ENCODE measurements at places on chromosomes 1 and 21.
A peak's percentile ranks its signal among the peaks of the same experiment; 100 is the strongest.

DNA sequence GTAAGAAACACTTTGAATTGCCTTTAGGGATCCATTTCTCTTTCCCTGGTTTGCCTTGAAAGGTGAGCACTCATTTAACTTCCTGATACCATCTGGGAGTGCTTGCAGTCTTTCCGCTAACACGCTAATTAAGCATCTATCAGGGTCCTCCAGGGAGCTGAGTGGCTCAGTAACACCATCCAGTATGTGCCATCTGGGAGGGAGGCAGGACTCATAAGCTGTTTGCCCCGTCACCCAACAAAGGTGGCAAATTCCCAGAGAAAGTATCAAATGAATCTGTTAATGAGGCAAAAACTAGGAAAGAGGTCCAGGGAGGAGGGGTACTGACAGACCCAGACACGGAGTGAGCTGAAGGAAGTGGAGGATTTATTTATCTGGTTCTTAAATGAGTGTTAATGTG is 430.9 kb downstream of the HLX start:
- no peak for DNase-seq

DNA sequence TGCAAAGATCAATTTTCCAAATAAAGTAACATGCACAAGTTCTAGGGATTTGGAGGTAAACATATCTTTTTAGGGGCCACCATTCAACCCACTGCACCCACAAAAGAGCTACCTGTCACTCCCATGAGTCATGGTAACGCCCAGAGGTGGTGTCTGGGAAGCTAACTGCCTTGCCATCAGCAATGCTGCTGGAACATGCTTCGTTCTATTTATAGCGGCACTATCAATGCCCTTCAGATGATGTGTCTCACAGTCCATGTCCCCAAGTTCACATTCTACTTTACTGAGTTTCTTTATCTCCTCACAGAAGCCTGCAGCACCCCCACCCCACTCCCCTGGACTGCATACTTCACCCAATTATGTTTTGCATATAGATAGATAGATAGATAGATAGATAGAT is 95.4 kb downstream of the LPAR3 start:
- DNase-seq, result no peak

DNA sequence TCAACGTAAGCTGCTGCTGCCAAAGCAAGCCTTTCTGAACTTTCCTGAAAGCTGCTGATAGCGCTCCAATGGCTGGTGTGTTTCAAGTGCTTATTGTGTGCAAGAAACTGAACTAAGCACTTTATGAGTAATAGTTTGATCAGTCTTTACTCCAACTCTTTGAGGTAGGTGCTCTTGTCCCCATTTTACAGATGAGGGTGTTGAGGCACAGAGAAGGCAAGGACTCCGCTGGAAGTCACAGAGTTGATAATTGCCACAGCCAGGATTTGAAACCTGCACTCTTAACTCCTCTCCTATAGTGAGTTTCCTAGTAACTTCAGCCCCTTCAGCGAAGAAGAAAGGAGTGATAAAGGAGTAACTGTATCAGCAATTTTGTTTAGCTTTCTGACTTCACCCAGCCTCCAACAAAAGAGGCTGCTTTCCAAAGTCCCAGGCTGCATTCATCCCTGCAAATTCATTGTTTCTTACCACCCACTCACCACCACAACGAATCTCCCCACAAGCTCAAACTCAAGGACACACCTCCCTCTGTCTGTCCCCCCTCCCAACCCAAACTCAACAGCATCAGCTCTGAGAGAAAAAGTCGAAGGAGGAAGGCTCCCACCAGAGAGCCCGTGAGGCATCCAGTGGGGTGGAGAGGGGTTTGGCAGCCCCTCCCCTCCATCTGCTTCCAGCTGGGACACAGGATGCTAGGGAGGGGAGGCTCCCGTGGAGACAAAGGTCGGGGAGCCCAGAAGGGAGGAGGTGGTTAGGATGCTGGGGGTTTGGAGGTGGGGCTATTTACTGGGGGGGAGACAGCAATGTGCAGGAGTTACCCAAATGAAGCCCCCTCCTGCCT is 139.6 kb downstream of the NAV1 start:
- no peak for DNase-seq

- no peak for DNase-seq
Observed at GRCh38 chr1:41950820-41951219, 32.1 kb upstream of the HIVEP3 start.

- peak; percentile 21 for DNase-seq
Observed at GRCh38 chr1:96722161-96722922, 758 bp downstream of the PTBP2 start.

DNA sequence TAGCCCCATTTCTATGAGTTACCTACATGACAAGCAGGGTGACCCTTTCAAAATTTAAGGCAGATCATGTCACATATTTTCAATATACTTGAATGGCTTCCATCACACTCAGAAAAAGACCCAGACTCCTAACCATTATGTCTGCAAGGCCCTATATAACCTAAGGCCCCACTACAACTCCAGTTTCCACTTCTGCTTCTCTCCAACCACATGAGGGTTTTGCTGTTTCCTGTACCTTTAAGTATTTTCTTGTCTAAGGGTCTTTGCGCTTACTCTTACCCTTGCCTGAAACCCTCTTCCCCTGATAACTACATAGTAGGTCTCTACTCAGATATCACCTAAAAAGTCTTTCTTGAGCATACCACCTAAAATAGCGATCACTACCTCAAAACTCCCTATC is 46.1 kb downstream of the SGIP1 start:
- DNase-seq, result no peak

DNA sequence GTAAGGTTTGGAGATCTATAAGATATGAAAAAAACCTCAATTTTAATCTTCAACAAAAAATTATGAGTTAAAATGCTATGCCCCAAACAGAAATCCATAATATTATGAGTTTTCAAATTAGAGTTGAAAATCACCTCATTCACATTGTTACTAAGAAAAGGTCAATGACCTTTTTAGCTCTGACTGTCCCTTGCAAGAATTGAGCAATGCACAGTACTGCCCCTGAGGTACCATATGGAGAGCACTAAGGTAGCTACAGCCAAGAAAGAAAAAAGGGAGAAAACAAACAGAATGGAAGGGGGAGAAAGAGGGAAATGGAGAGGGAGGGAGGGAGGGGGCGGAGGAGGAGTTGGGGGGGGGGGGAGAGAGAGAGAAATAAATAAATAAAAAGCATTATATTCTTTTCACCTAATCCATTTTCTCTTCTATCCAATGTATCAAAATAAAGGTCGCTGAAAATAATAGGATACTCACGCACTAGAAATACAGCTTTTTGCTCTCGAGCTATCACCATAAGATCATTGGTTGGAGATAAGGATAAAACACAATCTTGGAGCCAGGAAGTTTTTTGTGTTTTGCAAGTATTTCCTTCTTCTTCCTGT is 58.8 kb downstream of the RAB3GAP2 start:
- DNase-seq, result no peak

GRCh38 chr1:234125283-234125682 is 220.8 kb downstream of the SLC35F3 start:
- no peak for DNase-seq

- DNase-seq, result no peak
Observed at GRCh38 chr21:45522381-45522780, 19.9 kb downstream of the SLC19A1 start.

DNA sequence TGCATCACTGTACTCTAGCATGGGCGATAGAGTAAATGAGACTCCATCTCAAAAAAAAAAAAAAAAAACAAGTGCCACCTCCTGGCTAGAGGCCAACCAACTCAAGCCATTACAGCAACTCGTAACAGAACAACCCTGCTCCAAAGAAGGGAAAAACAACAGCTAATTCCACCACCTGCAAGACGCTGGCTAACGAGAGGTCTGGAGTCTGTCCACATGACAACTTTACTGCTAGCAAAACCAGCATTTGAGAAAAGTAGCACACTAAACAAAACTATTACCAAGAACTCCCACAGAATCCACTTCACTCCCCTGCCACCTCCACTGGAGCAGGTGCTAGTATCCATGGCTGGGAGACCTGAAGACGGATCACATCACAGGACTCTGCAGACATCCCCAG is 24.1 kb upstream of the EGLN1 start:
- DNase-seq, result no peak

DNA sequence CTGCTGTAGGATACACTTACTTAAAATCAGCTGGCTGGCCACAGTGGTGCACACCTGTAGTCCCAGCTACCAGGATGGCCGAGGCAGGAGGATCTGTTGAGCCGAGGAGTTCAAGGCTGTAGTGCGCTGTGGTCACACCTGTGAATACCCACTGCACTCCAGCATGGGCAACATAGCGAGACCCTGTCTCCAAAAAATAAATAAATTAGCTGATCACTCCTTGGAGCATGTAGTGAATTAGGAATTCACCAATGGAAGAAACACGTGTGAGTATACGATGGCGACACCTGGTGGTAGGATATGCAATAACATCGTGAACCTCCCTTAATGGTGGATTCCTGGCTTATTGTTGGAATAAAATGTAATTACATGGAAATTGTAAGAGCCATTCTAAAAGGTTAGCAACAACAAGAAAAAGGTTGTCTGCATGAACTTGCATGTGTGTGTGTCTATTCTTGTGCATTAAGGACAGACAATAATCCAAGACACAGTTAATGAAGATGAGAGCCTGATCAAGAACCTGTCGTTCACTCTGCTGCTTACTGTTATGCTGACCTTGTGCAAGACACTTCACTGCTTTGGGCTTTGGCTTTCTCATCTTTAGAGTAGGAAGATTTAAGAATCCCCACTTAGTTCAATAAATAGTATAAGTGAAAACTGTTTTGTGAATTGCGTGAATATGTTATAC is 38.6 kb upstream of the COX20 start:
- peak; percentile 7 for DNase-seq

- no peak for DNase-seq
Observed at GRCh38 chr1:65994223-65994622, 201.5 kb downstream of the PDE4B start.

GRCh38 chr1:201089596-201089995 is 22.6 kb downstream of the CACNA1S start:
- no peak for DNase-seq

Measured in stimulated activated CD4-positive, alpha-beta T cell treated with anti-CD3 and anti-CD28 coated beads, Interleukin-1b, Interleukin-23, amount 100 ng/mL, for 1 hour (primary cell).